ENCODE measurements at places on chromosomes 7 and 10. TPM values are rescaled to one million over a fixed set of nuclear protein-coding genes. Genes with fewer than 3 reads are reported as not detected.

CRTAC1 gene
- 0.93 TPM for total RNA-seq

HPSE2 gene
- total RNA-seq: 0.44 TPM

NRF1 gene
- total RNA-seq: 20.2 TPM

RBP4 gene
- total RNA-seq: 224 TPM

NXPH1 gene
- not detected for total RNA-seq

SLC26A4 gene
- 1.1 TPM for total RNA-seq

ST7 gene
- total RNA-seq: 23.7 TPM

CAMK1D gene
- 6.0 TPM for total RNA-seq

OR2A42 gene
- total RNA-seq: 1.0 TPM

CDK14 gene
- 40.3 TPM for total RNA-seq

LEP gene
- total RNA-seq: 715 TPM

AS3MT gene
- 2.1 TPM for total RNA-seq

PON2 gene
- total RNA-seq: 113 TPM
